ENCODE measurements at places on chromosomes 2 and 18.

DNA sequence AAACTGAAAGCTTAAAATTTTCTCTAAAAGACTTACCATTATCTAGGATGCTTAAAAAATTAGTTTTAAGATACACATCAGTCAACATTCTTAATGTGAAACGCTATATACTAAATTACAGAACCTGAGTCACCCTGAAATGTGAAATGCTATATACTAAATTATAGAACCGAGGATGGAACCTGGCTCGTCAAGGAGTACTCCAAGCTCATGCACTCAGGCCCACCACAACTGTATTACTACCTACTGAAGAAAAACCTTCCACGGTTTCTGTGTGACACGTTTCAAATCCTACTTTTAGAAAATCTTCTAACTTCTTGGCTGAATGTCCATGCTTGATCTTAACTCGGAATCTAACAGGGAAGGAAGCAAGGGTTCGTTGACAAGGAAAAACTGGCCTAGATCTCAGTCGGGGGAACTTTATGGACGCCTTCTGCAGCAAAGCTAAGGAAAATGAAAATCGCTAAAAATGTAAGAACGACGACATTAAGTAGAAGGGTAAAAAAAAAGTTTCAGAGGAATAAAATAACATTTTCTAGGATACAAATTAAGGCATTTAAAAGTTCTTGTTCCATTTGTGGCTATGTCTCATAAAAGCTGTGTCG, 1.4 kb downstream of the PRKD3 start:
- peak; percentile 34 for DNase-seq

GRCh38 chr18:56445422-56445821, 193.0 kb downstream of the TXNL1 start:
- no peak for DNase-seq

DNA sequence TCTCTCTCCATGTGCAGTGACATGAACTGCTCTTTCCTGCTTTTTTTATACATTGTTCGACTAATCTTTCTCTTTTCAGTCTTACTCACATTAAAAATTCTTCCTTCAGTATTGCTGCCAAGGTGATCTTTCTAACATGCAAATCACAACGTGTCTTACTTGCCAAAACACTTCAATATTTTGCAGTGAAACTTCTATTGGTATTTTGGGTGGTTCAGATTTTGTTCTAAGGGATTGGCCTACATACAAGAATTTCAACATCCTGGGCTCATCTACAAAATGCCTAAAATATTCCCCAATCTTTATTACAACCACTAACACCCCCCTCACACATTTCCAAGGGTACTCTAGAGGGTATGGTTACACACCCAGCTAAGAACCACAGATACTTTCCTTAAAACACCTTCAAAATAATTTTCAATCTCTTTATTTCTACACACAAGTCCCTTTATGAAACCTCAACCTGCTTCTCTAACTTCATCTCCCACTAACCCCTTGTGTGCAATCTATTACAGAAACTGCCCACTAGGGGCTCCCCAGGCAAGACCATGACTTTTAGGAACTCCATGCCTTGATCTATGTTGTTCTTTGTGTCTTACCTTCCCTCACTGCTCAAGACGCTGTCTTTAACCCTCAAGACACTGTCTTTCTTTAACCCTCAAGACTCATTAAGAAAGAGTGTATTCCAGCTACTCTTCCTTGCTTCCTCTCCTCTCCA, 50.9 kb downstream of the COL3A1 start:
- DNase-seq, result peak; percentile 25

DNA sequence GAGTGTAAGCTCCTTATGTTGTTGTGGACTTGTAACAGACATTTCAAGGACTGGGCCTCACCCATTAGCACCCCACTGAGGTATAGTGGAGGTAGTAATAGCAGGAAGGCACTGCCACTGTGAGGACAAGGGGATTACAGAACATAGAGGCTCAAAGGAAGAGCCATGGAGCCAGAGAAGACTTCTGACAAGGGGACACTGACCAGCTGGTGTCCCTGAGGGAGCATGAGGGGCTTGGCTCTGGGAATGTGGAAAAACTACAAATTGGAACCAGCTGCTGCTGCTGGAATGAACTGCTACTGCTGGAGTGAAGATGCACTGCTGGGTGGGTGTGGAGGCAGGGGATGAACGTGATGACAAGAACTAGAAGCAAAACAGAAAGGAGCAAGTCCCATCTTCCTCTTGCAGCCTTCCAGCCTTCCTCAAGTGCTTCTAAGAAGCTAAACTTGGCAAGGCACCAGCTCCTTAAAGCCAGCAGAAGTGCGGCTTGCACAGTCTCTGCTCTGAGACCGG, 167.3 kb upstream of the NOSTRIN start:
- DNase-seq, result peak; percentile 69

GRCh38 chr2:176917-177316, 86.9 kb downstream of the SH3YL1 start:
- no peak for DNase-seq

DNA sequence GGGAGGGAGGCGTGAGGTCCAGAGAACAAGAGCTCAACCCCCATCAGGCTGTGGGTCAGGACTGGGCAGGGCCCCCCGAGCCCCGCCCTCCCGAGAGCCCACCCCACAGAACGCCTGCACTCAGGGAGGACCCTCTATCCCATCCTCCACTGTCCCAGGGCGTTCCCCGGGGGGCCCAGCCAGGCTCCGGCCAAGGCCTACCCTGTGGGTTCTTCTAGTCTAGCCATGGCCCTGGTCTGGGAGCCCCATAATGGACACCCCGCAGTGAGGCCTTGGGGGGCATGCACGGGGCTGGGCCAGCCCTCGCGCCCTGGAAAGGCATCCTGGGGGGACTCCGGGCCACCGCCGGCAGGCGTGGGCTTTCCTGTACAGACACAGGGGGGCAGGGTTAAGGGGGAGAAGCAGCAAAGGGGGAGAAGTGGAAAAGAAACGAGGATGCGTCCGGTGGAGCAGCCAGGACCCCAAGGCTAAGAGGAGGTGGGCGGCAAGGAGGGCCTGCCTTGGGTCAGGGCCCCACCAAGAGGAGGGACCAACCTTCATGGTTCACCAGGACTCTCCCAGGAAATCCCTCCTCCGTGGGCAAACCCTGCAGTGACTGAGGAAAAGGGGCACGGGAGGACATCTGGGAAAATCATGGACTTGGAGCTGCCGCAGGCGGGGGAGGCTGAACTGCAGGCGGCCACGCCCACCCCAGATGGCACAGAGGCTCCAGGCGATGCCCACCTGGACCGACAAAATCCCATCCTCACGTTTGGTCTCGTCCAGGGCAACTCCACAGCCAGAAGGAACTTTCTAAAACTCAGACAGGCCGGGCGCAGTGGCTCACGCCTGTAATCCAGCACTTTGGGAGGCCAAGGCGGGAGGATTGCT, 2.7 kb upstream of the CROCC2 start:
- no peak for DNase-seq

- DNase-seq, result peak; percentile 37
These were observed 57.6 kb upstream of the STK17B start for GRCh38 chr2:196229013-196229412.

DNA sequence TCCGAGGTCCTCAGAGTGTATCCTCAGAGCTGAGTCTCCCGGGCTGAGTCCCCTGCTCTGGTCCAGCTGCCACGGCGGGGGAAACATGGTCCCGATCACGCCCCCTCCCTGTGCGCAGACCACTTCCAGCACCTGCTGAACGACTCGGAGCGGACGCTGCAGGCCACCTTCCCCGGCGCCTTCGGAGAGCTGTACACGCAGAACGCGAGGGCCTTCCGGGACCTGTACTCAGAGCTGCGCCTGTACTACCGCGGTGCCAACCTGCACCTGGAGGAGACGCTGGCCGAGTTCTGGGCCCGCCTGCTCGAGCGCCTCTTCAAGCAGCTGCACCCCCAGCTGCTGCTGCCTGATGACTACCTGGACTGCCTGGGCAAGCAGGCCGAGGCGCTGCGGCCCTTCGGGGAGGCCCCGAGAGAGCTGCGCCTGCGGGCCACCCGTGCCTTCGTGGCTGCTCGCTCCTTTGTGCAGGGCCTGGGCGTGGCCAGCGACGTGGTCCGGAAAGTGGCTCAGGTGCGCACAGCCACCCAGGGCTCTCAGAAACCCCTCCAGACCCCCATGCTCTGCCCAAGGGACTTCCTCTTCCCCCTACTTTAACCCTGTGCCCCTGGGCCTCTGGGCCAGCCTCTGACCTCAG, 26.7 kb downstream of the GPC1 start:
- no peak for DNase-seq
